Activated T-helper 17 cell treated with anti-CD3 and anti-CD28 coated beads, Interleukin-2, amount 50 U/mL, for 72 hours (primary cell): ENCODE measurements at places on chromosomes 7 and 10.
A peak's percentile ranks its signal among the peaks of the same experiment; 100 is the strongest.

GRCh38 chr10:5588603-5589002, 63.8 kb downstream of the CALML3 start:
- ATAC-seq = no peak

- ATAC-seq = peak; percentile 54
Observed at GRCh38 chr10:79202188-79203013, 133.6 kb downstream of the ZMIZ1 start.

- no peak for ATAC-seq
Observed at GRCh38 chr7:11355399-11356005, 381.8 kb downstream of the PHF14 start.

GRCh38 chr7:151197932-151198331, 10.9 kb upstream of the ASB10 start:
- ATAC-seq = no peak

DNA sequence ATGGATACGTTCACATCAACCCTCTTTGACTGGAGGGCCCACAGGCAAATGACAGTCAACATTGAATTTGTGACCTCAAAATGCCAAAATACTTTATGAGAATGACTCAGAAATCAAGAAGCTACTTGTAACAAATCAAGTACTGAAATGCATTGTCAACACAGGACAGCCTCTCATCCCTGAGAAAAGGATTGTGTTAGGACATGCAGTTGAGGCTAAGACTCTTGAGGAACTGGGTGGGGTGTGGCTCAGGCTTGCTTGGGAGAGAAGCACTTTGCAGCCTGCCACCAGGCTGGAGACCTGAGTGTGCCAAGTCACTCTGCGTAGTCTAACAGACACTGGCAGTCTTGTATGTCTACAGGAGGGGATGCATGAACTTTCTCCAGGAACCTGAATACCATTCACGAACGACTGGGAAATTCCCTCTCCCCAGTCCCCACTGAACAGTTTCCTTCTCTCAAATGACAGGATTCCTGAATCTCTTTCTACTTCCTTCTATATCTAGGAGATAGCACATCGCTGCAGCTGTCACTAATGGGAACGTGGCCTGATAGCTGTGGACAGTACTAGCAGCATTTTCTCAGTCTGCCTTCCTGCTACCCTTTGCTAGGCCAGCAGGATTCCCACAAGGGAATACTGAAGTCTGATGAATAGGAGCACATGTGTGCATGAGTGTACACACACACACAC, 3.3 kb upstream of the SMO start:
- ATAC-seq = no peak

GRCh38 chr7:36276428-36277248, 113.0 kb upstream of the ANLN start:
- ATAC-seq = no peak

GRCh38 chr10:119677904-119678755, 26.9 kb downstream of the BAG3 start:
- ATAC-seq = no peak

- ATAC-seq = no peak
Observed at GRCh38 chr10:3435671-3436070, 263.1 kb upstream of the PITRM1 start.

DNA sequence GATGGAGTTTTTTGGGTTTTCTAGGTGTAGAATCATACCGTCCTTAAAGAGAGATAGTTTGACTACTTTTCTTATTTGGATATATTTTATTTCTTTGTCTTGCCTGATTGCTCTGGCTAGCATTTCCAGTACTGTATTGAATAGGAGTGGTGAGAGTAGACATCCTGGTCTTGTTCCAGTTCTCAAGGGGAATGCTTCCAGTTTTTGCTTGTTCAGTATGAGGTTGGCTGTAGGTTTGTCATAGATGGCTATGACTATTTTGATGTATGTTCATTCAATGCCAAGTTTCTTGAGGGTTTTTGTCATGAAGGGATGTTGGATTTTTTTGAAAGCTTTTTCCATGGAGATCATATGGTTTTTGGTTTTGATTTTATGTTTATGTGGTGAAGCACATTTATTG, 676.9 kb downstream of the SUGCT start:
- ATAC-seq = no peak

DNA sequence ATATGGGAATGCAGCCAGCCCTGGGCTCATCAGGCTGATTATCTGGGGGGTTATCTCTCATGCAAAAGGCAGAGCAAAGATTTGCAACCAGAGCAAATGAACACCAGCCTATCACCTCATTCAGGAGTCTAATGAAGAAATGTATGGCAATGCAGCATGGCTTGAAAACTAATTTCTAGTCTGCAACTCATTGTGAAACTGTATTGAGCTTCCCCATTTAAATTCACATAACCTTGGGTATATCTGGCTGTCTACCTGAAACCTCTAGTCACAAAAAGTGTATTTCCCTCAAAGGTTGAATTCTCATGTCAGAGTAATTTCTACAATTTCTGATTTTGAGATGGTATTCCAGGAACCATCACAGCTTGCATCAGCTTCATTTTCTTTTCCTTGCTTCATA, 240.0 kb downstream of the SDHAF3 start:
- ATAC-seq = no peak

GRCh38 chr10:102400076-102400475, 4.6 kb downstream of the NFKB2 start:
- no peak for ATAC-seq

- ATAC-seq = no peak
Observed at GRCh38 chr10:74167443-74167842, 16.4 kb downstream of the ADK start.

GRCh38 chr10:45302573-45302972, 12.8 kb downstream of the OR13A1 start:
- no peak for ATAC-seq

DNA sequence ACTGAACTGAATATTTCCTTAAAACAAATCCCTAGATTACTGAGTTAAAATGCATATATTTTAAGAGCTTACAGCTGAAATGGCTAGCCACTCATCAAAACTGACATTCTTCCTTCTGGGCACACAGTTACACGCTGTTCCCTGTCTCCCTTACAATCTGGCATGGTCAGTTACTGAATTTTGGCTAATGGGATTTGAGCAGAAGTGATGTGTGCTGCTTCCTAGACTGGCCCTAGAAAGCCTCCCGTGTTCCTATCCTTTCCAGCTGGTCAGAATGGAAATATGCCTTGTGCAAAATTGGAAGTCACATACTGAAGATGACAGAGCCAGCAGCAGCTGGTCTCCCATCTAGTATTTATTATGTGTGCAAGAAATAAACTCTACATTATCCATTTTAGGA, 128.7 kb upstream of the NAMPT start:
- ATAC-seq = no peak

GRCh38 chr7:173209-173918, 19.0 kb upstream of the FAM20C start:
- no peak for ATAC-seq

DNA sequence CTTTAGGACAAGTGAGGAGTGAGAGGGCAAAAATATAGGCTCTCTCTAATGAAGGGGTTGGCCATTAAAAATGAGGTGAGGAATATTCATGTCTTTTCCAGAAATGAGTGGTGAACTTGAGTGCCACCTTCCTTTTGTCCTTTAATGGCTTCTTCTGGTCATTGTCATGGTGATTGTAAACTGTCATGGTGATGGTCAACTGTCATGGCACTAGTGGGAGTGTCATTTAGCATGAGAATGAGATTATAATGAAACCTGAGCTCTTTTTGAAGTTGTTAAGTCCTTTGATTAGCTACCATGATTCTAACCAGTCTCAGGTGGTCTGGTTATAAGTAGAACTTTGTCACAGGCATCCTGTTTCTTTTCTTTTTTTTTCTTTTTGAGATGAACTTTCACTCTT, 524.4 kb downstream of the NEBL start:
- ATAC-seq = no peak

DNA sequence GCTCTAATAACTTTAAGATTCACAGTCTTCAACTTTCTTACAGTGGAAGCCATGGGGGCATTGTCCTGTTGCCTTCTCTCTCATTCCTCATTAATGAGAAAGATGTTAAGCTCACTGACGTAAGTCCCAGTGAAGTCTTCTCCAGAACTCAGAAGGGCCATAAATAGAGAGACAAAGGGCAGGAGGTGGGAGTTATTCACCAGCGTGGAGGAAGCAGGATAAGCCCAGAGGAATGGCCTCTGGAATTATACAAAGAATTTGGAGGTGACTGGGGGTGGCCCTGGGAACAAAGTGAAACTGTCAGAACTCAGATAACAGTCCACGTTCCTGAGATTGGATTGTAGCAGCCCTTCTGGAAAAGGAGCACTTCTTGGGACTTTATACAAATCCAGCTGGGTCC, 52.4 kb downstream of the SORBS1 start:
- no peak for ATAC-seq

GRCh38 chr7:128117691-128118090, 86.5 kb upstream of the LRRC4 start:
- ATAC-seq = no peak

DNA sequence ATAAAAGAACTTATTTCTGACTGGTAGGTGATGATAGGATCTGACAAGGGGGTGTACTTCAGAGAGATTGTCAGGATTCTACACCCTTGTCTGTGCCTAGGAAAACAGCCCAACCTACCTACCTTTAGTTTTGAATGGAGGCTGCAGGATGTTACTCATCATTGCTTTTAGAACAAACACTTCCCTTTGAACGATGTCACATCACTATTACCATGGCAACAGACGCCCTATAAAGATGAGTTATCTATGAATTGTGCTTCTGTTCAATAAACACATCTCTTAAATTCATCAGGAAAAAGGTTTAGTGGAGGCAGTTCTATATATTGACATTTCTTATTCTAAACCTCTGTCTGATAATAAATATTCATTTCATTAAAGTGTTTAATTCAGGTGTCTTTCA, 362.4 kb downstream of the CNTNAP2 start:
- no peak for ATAC-seq

- ATAC-seq = no peak
Observed at GRCh38 chr7:148997497-148997896, 30.8 kb downstream of the PDIA4 start.

DNA sequence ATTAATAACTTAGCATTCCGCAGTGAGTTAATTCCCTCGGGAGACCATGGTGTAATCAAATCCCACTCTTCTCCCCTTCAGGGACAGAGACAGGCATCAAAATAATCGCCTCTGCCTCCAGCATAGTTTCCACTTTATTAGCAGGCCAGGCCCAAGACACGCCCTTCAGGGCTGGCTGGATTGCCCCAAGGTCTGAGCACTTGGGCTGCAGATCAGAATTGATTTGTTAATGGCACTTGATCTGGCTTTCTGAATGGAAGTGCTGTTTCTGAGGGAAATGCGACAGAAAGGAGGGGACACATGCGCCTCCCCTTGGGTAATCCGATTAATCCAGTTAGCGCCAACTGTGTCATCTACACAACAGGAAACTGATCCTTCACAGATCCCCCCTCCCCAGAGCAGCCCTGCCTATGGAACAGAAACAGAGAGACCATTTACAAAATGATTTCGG, 15.6 kb downstream of the CHAT start:
- ATAC-seq = no peak

DNA sequence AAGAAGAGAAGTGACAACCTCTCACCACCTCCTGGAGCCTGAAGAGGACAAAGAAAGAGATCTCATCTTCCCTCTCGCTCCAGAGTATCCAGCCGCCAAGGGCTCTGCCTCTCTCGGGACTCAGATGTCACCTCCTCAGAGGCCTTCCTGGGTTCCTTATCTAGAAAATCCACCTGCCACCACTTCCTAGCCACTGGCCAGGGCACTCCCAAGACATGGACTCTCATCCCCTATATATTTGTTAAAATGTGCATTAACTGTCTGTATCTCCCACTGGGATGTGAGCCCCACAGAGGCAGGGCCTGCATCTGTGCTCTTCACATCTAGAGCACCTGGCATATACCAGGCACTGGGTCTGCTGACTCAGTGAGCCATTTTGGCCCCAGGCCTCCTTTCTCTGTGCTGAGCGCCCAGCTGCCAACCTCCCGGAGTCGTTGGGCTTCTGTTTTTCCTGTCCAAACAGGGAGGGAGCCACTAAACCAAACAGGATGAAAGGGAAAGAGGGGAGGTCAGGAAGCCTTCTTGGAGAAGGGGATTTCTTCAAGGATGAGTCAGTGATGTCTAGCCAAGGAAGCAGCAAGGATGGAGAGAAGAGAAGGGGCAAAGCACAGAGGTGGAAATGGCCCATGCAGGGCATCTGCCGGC, 58.9 kb downstream of the KCNMA1 start:
- no peak for ATAC-seq

GRCh38 chr7:80848841-80849240, 70.0 kb downstream of the SEMA3C start:
- ATAC-seq = no peak

DNA sequence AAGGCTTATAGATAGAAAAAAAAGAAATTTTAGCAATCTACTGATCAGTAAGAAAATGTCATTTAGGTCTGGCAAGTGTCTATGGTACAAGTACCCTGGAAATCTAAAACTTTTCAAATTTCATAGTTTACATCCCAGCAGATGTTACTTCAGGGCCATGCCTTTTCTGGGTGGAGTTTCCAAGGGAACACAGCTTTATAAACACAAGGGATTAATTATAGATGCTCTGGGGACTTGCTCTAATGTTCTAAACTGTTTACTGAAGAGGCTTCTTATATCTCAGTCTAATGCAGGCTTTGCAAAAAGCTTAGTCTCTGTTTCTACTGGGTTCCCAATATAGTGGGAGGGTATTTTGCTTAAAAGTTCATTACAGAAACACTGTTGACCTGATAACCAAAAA, 3.1 kb downstream of the CD36 start:
- ATAC-seq = no peak

- peak; percentile 98 for ATAC-seq
Observed at GRCh38 chr7:43729214-43729923, at the start of gene COA1. Gene COA1, minus strand, starts transcription at chr7:43729523. Its CDS starts 80,909 bp downstream, at chr7:43648614.
